ENCODE measurements at places on chromosomes 6 and 20.

DNA sequence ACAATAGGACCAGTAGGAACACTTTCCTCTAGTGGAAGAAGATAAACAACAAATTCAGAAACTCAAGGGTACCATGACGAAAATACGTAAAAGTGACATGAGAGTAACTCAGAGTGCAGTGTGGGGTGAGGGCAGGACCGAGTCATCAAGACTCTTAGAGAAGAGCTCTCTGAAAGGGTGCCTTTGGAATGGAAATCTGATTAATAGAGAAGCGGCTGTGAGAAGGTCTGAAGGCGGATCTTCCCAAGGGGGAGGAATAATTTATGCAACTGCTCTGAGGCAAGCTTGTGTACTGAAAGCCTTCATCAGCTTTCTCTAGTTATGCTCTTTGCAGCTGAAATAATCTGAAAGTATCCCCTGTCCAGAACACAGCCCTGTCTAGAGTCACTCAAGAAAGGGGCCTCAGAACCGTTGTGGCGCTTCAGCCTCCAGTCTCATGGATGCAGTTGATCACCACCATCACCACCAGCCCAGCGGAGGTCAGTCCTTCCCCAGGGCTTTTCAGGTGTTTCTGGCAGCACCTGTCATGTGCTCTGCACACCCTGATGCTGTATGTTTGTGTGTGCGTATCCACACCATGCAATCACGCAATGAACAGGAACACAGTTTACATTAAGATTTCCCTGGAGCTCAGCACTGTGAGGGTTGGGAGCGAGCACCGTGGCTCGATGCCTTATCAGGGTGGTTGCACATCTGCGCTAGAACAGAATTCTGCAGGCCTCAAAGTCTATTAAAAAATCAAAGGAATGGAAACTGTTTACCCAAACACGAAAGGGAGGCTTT lies 396.5 kb downstream of the SMOC2 start:
- DNase-seq = peak; percentile 7

DNA sequence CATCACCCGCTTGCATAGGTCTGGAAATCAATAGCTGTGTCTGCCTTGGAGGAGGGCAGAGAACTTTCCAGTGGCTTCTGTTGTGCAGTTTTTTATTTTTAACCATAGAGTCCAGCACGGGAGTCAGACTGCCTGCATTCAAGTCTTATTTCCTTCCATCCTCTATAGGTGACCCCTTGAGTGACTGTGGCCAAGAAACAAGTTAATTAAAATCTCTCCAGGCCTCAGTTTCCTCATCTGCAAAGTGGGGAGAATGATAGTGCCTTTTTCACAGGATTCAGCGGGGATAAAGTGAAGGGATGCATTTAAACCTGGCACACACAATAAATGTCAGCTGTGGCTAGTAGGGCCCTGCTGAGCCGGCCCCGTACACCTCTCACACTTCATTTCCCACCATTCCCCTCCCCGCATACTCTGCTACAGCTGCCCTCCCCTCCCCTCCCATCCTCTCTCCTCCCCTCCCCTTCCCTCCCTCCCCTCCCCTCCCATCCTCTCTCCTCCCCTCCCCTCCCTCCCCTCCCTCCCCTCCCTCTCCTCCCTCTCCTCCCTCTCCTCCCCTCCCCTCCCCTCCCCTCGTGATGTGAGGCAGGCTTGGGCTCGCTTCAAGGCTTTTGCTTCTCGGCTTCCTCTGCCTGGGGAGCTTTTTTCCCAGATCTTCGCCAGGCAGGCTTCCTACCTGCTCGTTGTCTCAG lies 150.5 kb downstream of the TFAP2C start:
- no peak for DNase-seq

DNA sequence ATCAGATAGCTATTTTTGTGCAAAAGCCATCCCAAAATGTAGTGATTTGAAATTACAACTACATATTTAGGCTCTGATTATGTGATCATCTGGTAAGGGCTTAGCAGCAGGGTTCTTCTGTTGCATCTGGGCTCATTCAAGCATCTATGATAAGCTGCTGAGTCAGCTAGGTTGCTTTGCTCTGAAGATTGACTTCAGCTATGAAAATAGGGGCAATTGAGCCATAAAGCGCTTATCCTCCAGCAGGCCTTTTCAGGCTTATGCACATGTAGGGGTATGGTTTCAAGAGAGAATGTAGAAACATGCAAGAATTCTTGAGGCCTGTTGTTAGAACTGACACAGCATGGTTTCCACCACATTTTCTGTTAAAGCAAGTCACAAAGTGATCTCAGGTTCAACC lies 114.1 kb downstream of the PLCB1 start:
- no peak for DNase-seq

- no peak for DNase-seq
Observed at GRCh38 chr6:161292145-161292544, 18.3 kb upstream of the AGPAT4 start.

DNA sequence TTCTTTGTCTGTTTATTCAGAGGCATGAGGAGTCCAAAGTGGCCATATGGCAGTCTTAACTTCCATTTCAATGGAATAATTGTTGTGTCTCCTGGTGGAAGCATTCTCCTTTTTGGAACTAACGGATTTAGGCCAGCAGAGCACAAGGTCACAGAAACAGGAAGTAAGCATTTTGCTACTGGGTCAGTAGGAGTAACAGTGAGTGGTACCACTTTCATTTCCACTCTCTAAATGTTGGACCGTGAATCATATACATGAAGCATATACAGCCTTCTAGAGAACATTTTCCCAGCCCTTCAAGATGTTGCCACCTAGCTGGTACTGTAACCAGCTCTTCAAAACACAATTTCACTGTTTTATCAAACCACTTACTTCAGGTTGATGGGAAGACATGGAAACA lies 182.8 kb downstream of the EYS start:
- no peak for DNase-seq

DNA sequence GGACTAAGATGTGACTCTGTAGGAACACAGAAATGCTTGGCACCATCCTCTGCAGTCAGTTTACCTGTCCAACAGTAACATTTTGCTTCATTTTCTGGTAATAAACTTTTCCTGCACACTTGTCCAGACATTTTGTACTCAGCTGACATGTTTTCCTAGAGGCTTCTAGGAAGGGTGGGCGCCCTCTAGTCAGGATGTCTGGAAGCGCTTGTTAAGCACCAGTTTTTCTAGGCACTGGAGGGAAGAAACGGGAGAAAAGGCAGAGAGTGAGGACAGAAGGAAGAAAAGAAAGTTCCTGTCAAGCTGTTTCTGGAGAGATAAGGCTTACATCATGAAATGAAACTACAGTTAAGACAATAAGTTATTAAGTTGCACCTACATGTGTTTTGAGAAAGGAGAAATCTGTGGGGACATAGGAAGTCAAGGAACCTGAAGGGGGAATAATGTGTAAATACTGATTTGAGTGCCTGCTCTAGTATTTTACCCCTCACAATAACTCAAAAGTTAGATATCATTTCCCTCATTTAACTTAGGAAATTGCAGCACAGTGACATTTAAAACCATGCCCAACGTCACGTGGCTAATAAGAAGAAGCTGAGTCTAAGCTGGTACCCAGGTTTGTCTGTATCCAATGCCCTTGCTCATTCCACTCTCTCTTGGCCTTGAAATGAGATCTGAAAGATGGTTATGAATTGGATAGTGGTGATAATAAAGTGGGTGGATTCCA lies 42.7 kb upstream of the TNFRSF21 start:
- no peak for DNase-seq

GRCh38 chr6:166439366-166440091 lies 56.8 kb upstream of the MPC1 start:
- no peak for DNase-seq

- DNase-seq = no peak
Observed at GRCh38 chr6:43532201-43532600, 15.3 kb downstream of the POLR1C start.

GRCh38 chr6:16124198-16125180 lies 4.4 kb upstream of the MYLIP start:
- no peak for DNase-seq

GRCh38 chr6:109799664-109800063 lies 108.6 kb downstream of the FIG4 start:
- DNase-seq = no peak

GRCh38 chr6:84095156-84095555 lies 61.6 kb downstream of the MRAP2 start:
- no peak for DNase-seq

DNA sequence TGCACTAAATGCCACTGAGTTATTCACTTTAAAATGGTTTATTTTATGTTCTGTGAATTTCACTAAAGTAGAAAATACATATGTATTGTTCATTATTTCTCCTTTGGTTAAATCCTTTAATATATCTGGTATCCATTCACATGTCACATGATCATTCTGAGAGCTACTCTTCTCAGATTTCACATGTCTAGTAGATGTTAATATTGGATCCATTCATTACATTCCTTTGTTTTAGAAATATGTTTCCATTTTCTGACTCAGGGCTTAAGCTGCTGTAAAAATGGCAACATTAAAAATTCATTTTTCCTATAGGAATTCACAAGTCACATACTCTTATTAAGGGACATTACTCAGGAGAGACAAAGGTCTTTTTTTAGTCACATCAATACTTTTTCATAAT lies 205.4 kb downstream of the ZFAND3 start:
- peak; percentile 43 for DNase-seq

- DNase-seq = no peak
Observed at GRCh38 chr20:59221707-59222252, 58.2 kb downstream of the ZNF831 start.

- DNase-seq = no peak
Observed at GRCh38 chr6:30163090-30163917, at the start of gene TRIM15. Gene TRIM15, plus strand, starts transcription at chr6:30163546. Its CDS starts 139 bp downstream, at chr6:30163685.

- no peak for DNase-seq
Observed at GRCh38 chr6:1745814-1746213, 136.1 kb downstream of the FOXC1 start.

DNA sequence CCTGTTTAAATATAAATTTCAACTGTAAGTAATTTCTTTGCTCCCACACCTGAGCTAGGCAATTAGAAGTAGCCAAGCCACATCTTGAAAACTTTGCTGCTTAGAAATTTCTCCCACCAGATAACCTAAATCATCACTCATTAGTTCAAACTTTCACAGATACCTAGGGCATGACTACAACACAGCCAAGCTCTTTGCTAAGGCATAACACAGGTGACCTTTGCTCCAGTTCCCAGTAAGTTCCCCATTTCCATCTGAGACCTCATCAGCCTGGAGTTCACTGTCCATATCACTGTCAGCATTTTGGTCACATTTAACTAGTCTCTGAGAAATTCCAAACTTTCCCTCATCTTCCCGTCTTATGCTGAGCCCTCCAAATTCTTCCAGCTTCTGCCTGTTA lies 79.8 kb upstream of the OPRM1 start:
- DNase-seq = no peak

- DNase-seq = no peak
Observed at GRCh38 chr20:53265304-53265875, 293.2 kb downstream of the TSHZ2 start.

DNA sequence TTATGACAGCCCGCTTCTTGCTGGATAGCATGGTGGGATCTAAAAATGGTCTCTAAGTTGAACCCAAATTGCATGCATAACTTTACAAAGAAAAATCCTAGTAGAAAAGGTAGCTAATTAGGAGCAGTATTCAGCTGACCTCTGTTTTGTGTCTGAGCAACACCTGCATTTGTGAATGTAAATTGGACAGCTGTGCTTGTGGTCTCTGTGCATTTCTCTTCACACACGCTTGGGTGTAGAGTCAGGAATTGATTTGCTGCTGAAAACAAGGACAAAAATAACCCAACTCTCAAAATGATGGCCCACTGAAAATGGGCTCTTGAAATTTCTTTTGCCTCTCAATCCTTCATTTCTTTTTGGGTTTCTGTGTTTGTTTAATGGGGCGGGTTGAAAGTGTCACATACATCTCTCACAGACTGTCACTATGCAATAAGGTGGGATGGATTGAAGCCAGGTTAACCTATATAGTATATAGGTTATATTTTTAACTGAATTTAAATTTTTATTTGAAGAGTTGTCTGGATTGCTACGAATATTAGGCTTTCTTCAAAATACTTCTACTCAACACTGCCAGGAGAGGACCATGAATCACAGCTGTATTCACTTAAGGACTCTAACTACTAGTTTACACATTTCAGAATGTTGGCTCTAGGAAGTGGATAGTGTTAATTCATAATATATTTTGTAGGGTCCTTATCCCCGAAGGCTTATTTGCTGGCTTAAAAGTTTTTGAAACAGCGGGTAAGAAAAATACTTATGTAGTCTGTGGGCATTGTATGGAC lies 46.5 kb downstream of the SOBP start:
- DNase-seq = no peak

GRCh38 chr6:25232479-25232878 lies 46.7 kb upstream of the CARMIL1 start:
- peak; percentile 95 for DNase-seq

GRCh38 chr20:53582574-53583351 lies 10.9 kb downstream of the ZNF217 start:
- DNase-seq = peak; percentile 90

DNA sequence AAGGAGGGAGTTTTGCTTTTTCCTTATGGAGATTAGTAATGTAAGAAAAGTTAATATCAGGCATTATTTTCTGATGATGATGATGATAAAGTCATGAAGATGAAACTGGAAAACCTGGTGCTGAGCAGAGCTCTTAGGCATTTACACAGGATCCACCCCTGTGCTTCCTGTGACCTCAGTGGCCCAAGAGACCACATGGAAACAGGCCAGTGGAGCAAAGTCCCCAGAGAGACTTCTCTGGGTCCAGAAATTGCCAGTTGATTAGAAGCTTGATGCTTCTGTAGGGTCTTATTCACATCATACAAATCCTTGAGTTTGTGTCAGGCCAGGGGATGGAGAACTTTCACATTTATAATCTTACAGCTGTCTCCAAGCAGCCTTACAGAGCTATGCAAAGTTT lies 46.1 kb downstream of the SLC13A3 start:
- no peak for DNase-seq

DNA sequence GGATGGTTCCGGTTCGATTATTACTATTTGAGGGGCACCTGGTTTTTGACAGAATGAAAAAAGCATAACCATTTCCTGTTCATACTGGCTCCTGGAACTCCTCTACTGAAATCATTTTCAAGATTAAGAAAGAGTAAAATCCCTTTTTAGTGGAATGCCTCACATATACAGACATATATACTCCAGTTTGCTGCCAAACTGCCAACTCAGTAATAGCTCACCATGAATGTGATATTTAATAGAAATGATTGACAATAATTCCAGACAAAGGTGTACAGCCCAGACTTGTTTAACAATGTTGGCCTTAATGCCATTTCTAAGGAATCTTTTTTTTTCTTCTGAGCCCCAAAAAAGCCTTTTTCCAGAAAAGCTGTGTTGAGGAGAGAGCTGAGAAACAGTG lies 93.1 kb downstream of the JAG1 start:
- DNase-seq = no peak

GRCh38 chr6:150124235-150124634 lies 18.6 kb upstream of the PPP1R14C start:
- no peak for DNase-seq
